ENCODE measurements at places on chromosomes 1 and 21. TPM values are rescaled to one million over a fixed set of nuclear protein-coding genes. Genes with fewer than 3 reads are reported as not detected.

FAM151A gene
- total RNA-seq = 9.3 TPM

CAPN9 gene
- total RNA-seq = 0.29 TPM

CATSPERE gene
- total RNA-seq = 1.9 TPM

GUCA2A gene
- total RNA-seq = not detected

KRTAP11-1 gene
- total RNA-seq = 0.41 TPM

C1QB gene
- total RNA-seq = 41.5 TPM

PCP4L1 gene
- total RNA-seq = 1.3 TPM

FBXO42 gene
- total RNA-seq = 23.3 TPM

NR1I3 gene
- 0.23 TPM for total RNA-seq

RSBN1 gene
- total RNA-seq = 26.9 TPM

FMO5 gene
- total RNA-seq = 5.1 TPM

ADAMTS5 gene
- 36.7 TPM for total RNA-seq

GNAT2 gene
- total RNA-seq = not detected

OR2L13 gene
- total RNA-seq = not detected

SYT14 gene
- total RNA-seq = 0.29 TPM

OR2T11 gene
- 0.06 TPM for total RNA-seq

SH2D1B gene
- 0.35 TPM for total RNA-seq

DIO1 gene
- total RNA-seq = 8.6 TPM

LCE1F gene
- total RNA-seq = not detected
